ENCODE measurements at places on chromosomes 5 and 9.

- DNase-seq = peak; percentile 73
Observed at GRCh38 chr9:87812375-87813118, 70.1 kb upstream of the SPATA31E1 start.

GRCh38 chr5:150583541-150584225 lies 56.8 kb upstream of the SYNPO start:
- DNase-seq = no peak

GRCh38 chr5:154203798-154204578 lies 13.5 kb downstream of the GALNT10 start:
- no peak for DNase-seq

DNA sequence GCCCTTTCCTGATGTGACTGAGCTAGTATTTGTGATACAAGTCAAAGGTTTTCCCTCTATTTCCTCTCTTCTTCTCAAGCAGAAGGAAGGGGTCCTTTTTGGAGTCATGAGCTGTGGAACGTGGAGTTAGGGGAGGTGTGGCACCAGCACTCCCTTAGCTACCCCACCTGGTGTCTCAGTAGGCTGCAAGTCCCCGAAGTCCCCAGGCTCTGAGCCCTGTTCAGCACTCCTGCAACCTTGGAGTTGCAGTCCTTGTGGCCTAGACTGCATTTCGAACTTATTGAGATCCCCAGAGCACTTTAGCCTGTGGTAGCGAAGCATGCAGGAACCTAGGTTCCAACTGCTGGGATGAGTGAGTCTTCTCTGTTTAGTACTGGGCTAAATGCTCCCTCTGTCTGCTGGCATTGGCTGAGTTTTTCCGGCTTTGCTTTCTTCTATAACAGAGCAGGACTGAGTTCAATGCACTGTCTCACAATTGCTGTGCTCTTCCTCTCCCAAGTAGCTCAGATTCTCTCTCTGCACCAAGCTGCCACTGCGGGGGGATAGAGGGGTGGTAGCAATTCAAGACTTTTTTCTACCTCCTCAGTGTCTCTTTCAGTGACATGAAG lies 600.7 kb upstream of the CDH9 start:
- no peak for DNase-seq

GRCh38 chr5:175800656-175801081 lies 70.7 kb upstream of the CPLX2 start:
- no peak for DNase-seq

GRCh38 chr5:180380856-180381255 lies 27.7 kb upstream of the GFPT2 start:
- DNase-seq = no peak

GRCh38 chr5:42487077-42487476 lies 63.8 kb downstream of the GHR start:
- DNase-seq = no peak

Measured in adipocyte (in vitro differentiated cells).